ENCODE measurements at places on chromosomes 16 and 17.

GRCh38 chr17:20703781-20704180 lies 124.3 kb downstream of the CDRT15L2 start:
- no peak for DNase-seq

DNA sequence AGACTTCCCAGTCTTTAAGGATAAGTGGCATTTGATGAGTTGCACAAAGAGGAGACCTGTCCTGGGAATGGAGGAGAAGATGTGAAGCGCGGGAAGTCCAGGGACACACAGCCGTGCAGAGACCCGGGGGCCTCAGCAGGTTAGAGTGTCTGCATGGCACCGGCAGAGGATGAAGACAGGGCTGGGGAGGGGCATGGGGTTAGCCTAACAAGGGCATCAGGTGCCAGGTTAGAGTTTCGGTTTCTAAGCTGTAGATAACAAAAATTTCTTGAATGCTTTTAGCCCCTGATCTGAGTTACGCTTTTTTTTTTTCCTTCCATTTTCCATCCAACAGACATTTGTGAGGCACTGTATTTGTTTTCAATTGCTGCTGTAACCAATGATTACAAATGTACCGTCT lies 594.3 kb downstream of the MAF start:
- DNase-seq = no peak

- DNase-seq = no peak
These were observed 7.1 kb upstream of the BAHCC1 start for GRCh38 chr17:81388091-81388611.

GRCh38 chr17:82338858-82339633 lies 5.5 kb upstream of the SECTM1 start:
- DNase-seq = no peak

GRCh38 chr17:28407130-28407973 lies 1.3 kb upstream of the SLC46A1 start:
- DNase-seq = no peak

- no peak for DNase-seq
These were observed 1.9 kb upstream of the NFATC3 start for GRCh38 chr16:68083239-68083781.

DNA sequence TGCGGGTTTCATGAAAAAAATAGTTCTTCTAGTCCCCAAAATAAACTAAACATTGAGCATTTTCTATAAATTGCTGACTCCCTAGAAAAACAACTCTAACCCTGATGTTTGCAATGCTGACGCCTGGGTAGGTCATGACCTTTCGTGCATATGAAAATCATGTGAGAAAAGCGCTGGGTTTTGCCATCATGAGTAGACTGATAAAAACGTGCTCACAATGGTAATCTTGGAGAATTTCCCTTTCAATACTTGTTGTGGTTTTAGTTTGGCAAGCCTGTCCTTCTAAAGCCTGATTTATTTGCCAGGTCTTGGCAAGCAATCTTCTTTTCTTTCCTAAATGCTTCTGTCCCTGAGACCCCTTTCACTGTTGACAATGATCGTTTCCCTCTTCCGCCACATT lies 4.0 kb upstream of the CLEC10A start:
- no peak for DNase-seq

GRCh38 chr17:50790618-50791017 lies 23.3 kb upstream of the ANKRD40CL start:
- no peak for DNase-seq

GRCh38 chr17:51132964-51133319 lies 12.3 kb upstream of the SPAG9 start:
- no peak for DNase-seq

GRCh38 chr17:31226950-31227349 lies 70.1 kb downstream of the OMG start:
- DNase-seq = no peak

GRCh38 chr17:74431568-74432423 lies at the start of gene GPRC5C:
TSS of gene GPRC5C (plus strand) at chr17:74432088. CDS start at chr17:74439777, 7,689 bp downstream.
- DNase-seq = no peak

- no peak for DNase-seq
These were observed 52.3 kb downstream of the CYB5D2 start for GRCh38 chr17:4195306-4195705.

All from cerebellar nuclear complex (tissue), 1 donor.